ENCODE measurements at places on chromosomes 3 and 15.

GRCh38 chr3:66481071-66482017 lies 19.5 kb downstream of the LRIG1 start:
- DNase-seq = no peak

- peak; percentile 54 for DNase-seq
Measured at GRCh38 chr15:74833376-74834107, 7.1 kb downstream of the CPLX3 start.

- no peak for DNase-seq
Measured at GRCh38 chr3:45426161-45426560, 37.8 kb downstream of the LARS2 start.

DNA sequence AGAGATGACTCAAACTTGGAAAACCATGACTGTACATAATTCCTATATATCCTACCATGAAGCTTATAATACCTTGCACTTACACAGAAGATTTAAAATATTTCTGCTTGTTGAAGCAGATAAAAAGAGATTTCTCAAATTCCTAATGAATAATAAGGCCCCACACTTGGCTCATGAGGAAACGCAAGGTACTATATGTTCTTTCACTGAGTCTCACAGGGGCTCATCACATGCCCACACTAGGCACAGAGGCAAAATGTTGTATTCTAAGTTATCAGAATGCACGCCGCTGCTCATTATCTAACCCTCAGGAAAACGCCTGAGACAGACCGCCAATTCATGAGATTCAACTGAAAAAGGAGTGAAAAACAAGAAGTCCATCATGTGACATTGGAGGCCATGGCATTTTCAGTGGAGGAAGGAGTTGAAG lies 5.6 kb downstream of the MYO1E start:
- peak; percentile 72 for DNase-seq

DNA sequence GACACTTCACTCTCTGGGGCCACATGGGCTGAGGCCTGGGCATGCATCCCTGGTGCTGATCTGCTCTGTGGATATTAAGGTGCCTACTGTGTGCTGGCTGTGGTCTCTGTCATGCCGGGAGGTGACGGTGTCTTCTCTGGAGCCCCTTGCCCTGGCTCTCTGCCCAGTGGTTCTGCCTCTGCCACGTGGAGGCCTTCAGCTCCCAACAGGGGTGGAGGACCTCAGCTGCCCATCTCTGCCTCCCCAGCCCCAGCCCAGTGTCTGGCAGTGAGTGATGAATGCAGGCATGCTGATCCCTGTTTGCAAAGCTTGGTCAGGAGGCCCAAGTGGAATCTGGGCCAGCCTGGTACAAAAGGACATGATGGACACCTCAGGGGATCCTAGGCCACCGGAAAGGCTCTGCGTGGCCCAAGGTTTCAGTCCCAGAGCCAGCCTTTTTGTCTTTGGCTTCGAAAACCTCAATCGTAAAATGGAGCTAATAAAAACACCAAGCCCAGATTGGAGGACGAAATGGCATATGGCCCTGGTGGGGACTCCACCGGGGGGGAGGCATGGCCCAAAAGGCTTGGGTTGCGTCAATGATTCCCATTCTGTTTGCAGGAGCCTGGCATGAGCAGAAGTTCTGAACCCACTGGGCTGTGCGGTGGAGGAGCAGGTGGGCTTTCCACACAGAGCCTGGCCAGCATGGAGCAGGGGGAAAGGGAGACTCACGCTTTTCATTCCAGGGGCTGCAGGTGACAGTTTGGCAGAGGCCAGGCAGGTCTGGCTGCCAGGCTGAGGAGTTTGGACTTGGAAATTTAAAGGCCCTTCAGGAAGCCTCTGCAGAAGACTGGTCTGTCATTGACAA lies 54.7 kb upstream of the KLF13 start:
- DNase-seq = no peak

DNA sequence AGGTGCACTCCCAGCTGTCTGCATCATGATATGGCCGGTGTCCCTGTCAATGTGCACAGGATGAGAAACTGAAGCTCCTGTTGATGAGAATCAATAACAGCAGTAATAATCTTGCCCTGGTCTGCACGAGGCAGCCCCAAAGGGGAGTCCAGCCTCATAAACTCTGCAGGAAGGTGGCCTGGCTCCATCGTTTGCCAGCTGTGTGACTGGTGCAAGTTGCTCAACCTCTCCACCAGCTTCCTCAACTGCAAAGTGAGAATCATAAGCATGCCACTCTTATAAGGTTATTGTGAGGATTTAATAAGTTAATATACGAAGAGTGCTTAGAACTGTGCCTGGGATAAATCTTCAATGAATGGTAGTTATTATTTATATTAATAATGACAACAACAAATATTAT lies 203.4 kb upstream of the HES1 start:
- DNase-seq = peak; percentile 17
